ENCODE measurements at places on chromosomes 11 and 22. TPM values are rescaled to one million over a fixed set of nuclear protein-coding genes. Genes with fewer than 3 reads are reported as not detected.

The PTPN5 gene
- not detected for total RNA-seq

The SCGB1D1 gene
- not detected for total RNA-seq

The ARHGAP20 gene
- total RNA-seq: 2.8 TPM

The ZNF202 gene
- 8.2 TPM for total RNA-seq

The CCDC87 gene
- total RNA-seq: 0.18 TPM

GRCh38 chr22:19822301-19823117 lies 32.2 kb downstream of the GNB1L start:
- DNase-seq: no peak

DNA sequence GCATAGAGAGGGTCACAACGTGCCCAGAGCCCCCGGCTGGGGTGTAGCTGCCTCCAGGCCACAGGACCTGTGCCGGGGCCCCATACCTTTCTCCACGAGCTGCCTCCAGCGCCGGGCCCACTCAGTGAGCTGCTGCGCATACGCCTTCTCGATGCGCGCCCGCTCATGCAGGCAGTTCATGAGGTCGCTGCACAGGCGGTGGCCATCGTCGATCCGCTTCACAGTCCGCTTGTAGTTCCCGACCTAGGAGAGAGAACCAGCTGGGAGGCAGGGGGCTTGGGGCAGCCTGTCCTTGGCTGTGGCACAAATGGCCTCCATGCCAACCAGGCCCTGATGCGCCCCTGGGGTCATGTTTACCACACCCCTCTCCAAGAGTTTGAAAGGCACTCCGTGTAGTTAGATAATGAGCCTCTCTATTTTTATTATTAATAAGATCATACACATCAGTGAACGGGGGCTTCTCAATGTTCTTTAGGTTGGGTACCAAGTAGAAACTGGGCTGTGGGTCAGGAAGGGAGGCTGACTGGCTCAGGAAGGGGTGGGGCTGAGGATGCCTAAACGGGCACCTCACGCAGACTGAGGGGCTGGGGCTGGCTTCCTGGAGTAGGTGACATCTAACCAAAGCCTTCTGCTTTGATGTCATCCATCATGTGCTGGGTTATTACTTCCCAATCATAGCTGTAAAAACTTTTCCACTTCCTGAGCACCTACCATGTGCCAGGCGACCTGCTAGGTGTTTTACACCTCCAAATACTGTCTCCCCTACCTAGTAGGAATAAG lies 36.5 kb upstream of the ARFGAP3 start:
- DNase-seq: no peak

GRCh38 chr22:20571531-20572007 lies 64.2 kb downstream of the MED15 start:
- DNase-seq: no peak

DNA sequence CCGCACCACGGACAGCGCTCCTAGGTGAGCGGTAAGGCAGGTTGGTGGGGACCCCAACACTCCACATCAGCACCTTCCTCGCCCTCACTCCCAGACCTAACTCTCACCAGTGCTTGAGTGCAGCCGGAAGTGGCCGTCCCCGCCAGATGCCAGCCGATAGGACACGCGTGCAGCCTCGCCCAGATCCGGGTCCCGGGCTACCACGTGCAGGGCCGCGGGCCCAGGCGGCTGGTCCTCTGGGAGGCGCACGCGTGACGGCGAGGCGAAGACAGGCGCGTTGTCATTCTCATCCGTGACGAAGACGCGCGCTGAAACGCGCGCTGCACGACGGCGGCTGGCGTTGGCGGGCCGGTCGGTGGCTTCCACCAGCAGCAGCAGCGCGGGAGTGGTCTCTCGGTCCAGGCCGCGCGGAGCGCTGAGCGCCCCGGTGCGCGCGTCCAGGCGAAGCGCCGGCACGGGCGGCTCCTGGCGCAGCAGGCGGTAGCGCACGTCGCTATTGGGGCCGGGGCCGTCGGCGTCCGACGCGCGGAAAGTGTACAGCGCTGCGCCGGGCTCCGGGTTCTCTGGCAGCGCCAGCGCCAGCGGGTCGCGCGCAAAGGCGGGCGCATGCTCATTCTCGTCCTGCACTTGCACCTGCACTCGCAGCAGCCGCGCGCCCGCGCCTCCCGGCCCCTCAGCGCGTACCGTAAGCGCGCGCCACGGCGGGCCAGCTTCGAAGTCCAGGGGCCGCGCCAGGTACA lies 10.8 kb upstream of the TPP1 start:
- DNase-seq: no peak

- no peak for DNase-seq
Observed at GRCh38 chr11:1699771-1700170, 2.8 kb downstream of the KRTAP5-6 start.

- peak; percentile 94 for DNase-seq
Observed at GRCh38 chr11:106466521-106467080, 389.1 kb downstream of the AASDHPPT start.

GRCh38 chr11:61176446-61176845 lies 15.2 kb upstream of the VPS37C start:
- DNase-seq: no peak

Measured in IMR-90 (cell line).